T follicular helper cell (primary cell): ENCODE measurements at places on chromosomes 7 and 10.

- no peak for DNase-seq
Measured at GRCh38 chr7:113099284-113099919, 12.8 kb upstream of the GPR85 start.

GRCh38 chr7:16232273-16232672 lies 189.1 kb downstream of the CRPPA start:
- DNase-seq: no peak

DNA sequence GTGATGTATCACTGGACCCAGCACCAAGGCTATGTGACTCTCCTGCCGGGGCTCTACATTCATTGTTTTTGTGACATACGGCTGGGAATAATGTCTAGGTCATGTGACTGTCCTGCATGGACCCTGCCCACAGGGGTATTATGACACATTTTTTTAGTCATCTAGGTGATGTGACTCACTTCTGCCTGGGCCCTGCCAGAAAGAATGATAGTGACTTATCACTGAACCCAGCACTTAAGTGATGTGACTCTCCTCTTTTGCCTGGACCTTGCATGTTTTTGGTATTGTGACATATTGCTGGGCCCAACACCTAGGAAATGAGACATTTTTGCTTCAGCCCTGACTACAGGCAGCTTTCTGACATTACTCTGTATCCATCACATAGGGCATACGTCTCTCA lies 51.1 kb upstream of the ZNF107 start:
- DNase-seq: no peak

- DNase-seq: no peak
Measured at GRCh38 chr7:30184791-30185487, 50.2 kb downstream of the MTURN start.

GRCh38 chr7:11746591-11746990 lies 85.4 kb downstream of the THSD7A start:
- DNase-seq: no peak

DNA sequence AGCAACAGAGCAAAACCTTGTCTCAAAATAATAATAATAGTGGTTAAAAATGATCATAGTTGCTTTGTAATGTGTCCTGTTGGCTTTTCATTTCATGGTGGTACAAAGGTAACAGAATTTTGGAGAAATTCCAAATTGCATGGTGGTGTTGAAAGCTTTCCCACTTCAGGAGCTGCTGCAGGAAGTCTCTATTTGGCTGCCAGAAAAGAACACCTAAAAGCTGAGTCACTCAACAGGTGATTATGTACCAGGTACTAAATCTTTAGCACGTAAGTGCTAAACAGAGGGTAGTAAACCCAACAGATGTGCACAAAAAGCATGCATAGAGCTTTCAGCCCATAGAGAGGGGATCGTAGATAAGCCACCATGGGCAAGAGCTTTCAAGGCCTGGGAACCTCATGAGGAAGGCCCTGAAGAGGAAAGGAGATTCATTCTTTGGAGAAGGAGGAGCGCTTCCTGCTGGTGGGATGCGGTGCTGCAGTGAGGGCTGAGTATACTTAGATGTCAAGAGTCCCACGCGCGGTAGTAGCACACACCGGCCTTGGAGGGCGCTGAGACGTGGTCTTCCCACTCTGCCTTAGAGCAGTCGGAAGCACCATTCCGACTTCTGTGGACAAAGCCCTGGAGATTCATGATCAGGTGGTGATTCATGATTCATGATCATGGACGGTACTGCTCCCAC lies 118.7 kb downstream of the RALA start:
- peak; percentile 16 for DNase-seq

- no peak for DNase-seq
Measured at GRCh38 chr7:112779667-112780066, 10.5 kb downstream of the TMEM168 start.

GRCh38 chr7:92652536-92652935 lies 62.3 kb upstream of the FAM133B start:
- DNase-seq: no peak

- no peak for DNase-seq
Measured at GRCh38 chr10:60901561-60902235, 42.3 kb downstream of the RHOBTB1 start.

DNA sequence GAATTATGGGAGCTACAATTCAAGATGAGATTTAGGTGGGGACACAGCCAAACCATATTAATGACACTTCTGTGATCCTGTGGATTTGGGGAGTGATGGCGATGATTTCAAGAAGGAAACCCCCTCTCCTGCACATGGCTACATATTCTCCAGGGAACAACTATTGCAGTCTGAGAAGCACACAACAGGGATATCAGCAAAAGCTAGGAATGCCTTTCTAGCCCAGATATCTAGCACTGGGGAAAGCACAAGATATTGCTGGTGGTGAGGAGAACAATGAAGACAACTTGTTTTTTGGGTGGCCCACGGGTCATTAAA lies 24.3 kb downstream of the EPDR1 start:
- no peak for DNase-seq

DNA sequence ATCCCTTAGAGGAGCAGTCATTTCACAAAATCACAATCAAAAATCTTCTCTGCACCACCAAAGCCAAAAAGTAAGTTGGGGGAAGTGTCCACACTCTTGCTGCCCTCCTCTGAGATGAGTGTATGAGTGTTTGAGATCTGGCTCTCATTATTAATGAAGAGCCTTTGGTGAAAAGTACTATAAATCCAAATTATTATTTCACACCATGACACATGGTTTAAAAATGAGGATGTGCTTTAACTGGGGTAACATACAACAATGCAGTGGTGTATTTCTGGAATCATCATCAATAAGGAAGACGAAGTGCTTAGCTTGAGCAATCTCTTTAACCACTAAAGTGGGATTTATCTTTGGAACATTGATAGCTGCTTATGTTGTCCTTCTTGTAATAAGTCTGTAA lies 114.2 kb upstream of the ADAM12 start:
- DNase-seq: no peak

DNA sequence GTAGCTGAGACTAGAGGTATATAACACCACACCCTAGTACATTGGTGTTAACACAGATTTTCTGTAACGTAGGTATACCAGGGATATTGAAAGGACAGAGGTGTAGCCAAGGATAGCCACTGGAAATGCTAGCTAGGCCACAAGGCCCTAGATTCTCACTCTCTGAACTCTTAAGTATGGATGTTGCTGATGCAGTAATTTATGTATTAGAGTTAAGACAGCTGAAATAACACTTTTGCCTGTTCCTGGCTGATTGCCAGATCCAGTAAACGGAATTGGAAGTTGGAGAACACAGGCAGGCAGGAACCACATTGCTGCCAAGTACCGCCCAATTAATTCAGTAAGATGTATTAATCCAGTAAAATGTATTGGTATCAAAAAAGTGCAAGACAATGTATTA lies 1.8 kb downstream of the CALU start:
- DNase-seq: no peak

DNA sequence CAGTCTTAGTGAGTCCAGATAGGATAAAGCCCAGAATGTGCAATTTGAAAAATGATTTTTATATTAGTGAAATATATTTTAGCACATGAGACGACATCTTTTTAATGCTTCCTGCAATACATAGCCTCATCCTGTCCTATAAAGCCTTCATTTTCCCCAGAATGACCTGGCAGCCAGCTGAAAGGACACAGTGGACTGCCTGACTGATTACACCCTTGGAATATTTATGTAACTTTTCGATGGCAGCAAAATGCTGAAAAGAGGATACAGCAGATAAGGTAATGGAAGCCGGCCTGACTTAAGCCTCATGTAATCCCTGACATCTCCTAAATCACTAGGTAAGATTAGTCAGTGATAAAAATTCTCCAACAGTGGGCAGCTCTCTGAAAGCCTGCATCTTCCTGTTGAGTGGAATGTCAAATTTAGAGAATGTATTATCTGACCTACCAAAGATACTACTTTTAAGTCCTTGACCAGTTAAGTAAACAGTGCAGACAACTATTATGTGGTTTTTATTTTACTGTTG lies 210.7 kb upstream of the STEAP1 start:
- DNase-seq: no peak

DNA sequence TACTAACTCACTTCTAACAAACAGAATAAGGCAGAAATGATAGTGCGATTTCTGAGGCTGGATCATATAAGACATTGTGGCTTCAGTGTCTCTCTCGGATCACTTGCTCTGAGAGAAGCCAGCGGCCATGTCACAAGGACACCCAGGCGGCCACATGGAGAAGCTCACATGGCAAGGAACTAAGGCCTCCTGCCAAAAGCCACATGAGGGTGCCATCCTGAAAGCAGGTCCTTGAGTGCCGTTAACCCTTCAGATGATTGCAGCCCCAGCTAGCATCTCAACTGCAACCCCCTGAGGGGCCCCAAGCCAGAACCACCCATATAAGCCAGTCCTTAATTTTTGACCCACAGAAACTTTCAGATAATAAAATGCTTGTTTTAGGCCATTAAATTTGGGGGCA lies 6.9 kb upstream of the VDAC2 start:
- no peak for DNase-seq

DNA sequence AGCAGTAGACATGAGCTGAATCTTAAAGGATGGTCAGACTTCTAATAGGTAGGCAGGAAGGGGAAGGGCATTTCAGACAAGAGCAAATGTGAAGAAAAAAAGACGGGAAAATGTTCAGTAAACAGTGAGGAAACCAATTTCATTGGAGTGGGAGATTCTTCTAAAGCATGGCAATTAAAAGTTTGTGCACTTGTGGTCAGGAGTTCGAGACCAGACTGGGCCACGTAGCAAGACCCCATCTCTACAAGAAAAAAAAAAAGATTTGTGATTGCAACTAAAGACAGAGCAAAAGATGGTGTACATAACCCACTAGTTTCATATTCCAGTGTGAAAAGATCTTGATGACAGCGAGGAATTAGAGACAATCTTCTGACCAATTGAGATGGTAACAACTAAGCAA lies 41.7 kb downstream of the CCDC71L start:
- no peak for DNase-seq

GRCh38 chr7:89988074-89988473 lies 166.2 kb upstream of the STEAP1 start:
- DNase-seq: no peak

GRCh38 chr10:53491774-53492173 lies 719.2 kb upstream of the MBL2 start:
- no peak for DNase-seq

GRCh38 chr7:9761224-9761623 lies 1212.4 kb upstream of the PHF14 start:
- DNase-seq: no peak

DNA sequence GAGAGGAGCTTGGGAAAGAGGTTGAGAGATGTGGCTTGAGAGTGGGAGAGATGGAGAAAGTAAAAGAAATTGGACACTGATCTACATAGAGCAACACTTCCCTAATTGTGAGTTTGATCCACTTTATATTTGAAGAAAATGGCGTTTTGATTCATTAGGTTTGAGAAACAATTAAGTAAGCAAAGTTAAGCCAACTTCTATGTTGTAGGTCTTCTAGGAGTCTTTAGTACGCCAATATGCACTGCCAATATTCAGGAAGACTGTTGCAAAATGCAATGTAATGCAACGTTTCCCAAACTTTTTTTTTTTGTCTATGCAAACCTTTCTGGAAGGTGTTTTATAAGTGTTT lies 7.0 kb upstream of the PRTFDC1 start:
- DNase-seq: no peak

DNA sequence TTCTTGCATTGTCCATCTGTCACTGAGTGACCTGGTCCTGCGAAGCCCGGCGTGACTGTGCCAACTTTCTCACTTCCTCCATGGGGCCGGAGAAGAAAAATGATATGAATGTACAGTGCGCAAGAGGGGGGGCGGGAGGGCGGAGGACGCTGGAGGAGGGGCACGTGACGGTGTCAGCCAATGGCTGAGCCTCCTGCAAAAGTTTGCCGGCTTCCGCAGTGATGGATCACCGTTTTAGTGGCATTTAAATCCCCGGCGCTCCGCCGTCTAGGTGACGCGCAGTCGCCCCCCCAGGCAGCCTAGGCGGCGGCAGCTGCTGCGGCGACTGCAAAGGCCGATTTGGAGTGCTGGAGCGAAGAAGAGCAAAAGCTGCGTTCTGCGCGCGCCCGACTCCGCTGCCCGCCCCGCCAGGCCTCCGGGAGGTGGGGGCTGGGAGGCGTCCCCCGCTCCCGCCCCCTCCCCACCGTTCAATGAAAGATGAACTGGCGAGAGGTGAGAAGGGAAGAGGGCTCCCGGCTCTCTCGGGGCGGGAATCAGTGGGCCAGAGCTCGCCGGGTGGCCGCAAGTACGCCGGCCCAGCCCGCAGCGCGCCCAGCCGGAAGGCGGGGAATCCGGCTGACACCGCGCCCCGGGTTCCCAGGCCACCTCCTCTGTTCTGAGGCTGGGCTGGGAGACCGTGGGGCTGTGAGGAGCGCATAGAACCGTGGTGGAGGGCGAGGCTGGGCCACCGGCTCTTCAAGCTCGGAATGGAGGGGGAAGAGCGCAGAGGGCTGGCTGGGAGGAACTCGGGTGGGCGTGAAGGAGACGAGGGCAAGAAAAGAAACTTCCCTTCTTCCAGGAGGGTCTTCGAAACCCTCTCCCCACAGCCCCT lies at the start of gene HOXA1:
HOXA1 (minus strand) TSS at position 104 of the 871 bp plus-strand sequence; CDS start at position 16, 88 bp downstream.
- DNase-seq: peak; percentile 69

DNA sequence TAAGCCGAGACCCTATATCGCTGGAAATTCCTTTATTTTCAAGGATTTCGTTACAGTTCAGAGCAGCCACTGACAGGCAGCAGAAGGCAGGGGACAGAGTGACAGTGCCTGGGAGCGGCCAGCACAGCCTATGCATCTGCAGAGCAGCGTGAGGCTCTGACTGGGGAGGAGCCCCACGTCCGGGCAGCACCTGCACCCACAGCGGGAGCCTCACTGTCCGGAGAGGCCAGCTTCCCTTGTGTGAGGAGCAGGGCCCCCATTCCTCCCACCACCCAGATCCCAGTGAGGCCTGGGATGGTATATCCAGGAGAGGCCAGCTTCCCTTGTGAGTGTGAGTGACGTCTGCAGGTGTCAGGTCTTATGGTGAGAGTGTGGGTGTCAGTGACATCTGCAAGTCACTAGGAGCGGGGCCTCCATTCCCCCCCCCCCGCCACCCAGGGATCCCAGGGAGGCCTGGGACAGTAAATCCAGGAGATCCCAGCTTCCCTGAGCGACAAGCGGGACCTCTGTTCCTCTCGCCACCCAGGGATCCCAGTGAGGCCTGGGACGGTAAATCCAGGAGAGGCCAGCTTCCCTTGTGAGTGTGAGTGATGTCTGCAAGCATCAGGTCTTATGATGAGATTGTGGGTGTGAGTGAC lies 259.1 kb downstream of the PTPRN2 start:
- no peak for DNase-seq

DNA sequence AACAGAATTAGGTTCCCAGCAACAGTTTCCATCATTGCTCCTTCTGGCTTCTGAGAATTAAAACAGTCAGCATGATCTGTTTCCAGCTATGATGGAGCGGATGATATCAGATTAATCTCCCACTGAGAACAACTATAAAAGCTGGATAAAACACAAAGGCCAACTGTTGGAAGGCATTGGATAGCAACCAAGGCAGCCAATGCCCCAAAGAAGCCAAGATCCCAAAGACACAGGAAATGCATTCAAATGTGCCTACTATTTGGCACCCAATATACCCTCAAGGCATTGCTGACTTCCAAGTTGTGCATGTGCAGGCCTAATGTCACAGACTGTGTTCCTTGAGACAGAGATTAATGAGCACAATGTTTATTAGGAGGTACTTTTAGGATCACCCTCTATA lies 259.3 kb downstream of the ARHGAP12 start:
- DNase-seq: no peak

GRCh38 chr10:117801691-117802090 lies 245.1 kb downstream of the RAB11FIP2 start:
- DNase-seq: no peak
